ENCODE measurements at places on chromosomes 6 and 20.

- no peak for DNase-seq
Measured at GRCh38 chr6:30640481-30640880, 6.5 kb upstream of the C6orf136 start.

- no peak for DNase-seq
Measured at GRCh38 chr6:53441035-53441493, 92.3 kb upstream of the ELOVL5 start.

DNA sequence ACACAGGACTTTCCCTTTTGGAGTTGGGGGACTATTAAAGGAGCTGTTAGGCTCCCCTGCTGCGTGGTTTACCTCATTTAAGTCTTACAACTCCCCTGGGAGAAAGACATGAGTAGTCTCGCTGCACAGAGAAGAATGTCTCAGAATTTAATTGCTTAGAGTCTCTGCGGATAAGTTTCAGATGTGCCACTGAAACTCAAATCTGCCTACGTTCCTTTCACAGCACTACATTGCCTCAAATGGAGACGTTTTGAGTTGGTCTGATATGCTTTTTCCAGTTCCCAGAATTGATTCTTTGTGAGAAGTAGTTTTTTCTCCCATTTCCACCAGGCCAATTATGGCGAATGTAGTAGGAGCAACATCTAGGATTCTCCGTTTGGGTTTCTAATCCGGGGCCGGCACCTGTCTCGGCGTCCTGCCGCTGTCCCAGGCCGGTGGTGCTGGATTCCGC lies 532 bp upstream of the SLC35F1 start:
- DNase-seq, result no peak

- DNase-seq, result no peak
Measured at GRCh38 chr20:51871943-51872342, 69.6 kb upstream of the SALL4 start.

- DNase-seq, result no peak
Measured at GRCh38 chr6:15441981-15442380, 196.1 kb downstream of the JARID2 start.

DNA sequence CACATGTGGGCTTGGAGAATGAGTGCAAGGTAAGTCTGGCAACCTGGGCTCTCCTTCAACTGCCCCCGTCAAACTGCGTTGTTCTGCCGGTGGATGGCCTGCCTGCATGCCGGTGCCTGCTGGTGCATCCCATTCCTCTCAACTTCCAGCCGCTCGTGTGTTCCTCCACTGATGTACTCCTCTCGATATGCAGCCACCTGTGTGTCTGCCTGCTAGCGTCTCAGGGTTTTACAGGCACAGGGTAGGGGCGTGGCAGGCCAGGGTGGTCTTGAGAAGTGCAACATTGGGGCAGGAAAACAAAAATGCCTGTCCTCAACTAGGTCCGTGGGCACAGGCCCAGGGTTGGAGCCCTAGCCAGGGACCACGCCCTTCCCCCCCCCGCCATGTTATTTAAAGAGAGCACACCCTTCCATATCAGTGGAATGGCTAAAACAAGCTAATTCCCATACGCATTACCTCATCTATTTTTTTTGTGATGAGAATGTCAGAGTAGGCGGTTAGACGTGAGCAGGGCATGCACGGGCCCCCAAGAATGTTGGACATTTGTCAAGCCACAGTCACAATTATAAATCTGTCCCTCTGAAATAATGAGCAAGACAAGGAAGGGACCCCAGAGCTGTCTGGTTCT lies 33.2 kb downstream of the SERPINB6 start:
- DNase-seq, result no peak

GRCh38 chr6:20364327-20364726 lies 37.4 kb upstream of the E2F3 start:
- no peak for DNase-seq
